ENCODE measurements at places on chromosomes 5 and 9.

DNA sequence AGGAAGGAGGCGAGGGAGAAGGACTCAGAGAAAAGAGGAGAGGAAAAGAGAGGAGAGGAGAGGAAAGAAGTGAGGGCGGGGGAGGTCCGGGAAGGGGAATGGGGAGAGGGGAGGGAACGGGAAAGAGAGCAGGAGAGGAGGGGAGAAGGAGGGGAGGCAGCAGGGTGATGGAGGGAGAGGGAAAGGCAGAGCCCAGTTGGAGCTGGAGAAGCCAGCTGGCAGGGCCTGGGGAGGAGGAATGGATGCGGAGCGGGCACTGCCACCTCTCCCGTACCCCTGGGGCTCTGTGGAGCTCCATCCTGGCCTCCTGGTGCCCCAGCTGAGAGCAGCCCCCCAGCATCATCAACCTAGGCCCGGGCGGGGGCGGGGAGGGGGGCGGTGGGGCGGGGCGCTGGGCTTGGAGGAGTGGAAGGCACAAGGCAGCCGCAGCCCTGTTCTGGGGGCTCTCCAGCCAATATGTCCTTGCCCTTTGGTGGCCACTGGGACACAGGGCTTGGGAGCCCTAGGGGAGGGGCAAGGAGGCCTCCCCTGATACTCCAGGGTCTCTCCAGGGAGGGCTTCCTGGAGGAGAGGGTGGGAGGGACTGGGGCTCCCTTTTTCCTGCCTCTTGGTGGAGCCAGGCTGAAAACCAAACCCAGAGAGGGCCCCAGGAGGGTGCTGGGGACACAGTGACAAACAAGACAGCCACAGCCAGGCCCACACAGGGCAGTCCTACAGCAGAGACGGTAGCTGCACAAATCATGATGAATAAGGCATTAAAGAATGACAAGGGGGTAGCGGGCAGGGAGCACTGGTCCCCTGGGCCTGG, 123.7 kb downstream of the C9orf50 start:
- no peak for DNase-seq

DNA sequence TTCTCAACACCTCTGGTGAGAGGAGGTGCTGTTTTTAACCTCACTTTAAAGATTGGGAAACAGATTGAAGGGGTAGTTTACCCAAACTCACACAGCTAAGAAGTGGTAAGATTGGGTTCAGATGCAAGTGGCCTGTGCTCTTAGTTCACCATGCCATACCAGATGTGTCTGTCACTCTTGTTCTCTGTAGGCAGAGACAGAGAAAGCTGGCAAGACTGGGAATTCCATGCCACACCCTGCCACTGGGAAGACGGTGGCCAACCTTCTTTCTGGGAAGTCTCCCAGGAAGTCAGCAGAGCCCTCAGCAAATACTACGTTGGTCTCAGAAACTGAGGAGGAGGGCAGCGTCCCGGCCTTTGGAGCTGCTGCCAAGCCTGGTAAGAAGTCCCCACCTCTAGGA, 11.0 kb downstream of the TCOF1 start:
- no peak for DNase-seq

GRCh38 chr9:7117676-7118561, 360.1 kb downstream of the KDM4C start:
- no peak for DNase-seq

DNA sequence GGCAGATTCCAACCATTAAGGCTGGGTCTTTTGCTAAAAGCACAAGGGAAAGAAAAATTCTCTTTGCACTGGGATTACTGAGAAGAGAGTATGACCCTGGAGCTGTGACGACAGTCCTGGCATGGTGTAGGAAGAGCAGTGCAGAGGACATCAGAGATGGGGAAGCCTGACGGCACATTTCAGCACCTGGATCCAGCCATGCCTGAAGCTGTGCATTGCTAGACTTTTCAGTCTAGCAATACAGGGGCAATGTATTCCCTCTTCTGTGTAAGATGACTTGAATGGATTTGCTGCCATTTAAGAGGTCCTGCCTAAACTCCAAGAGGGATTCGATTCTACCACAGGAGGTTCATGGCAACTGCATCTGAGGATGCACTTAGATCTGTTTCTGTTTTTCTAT, 12.3 kb upstream of the MRNIP start:
- DNase-seq, result no peak

Data from activated CD4-positive, CD25-positive, alpha-beta regulatory T cell (primary cell).